ENCODE measurements at places on chromosomes 16 and 17.

DNA sequence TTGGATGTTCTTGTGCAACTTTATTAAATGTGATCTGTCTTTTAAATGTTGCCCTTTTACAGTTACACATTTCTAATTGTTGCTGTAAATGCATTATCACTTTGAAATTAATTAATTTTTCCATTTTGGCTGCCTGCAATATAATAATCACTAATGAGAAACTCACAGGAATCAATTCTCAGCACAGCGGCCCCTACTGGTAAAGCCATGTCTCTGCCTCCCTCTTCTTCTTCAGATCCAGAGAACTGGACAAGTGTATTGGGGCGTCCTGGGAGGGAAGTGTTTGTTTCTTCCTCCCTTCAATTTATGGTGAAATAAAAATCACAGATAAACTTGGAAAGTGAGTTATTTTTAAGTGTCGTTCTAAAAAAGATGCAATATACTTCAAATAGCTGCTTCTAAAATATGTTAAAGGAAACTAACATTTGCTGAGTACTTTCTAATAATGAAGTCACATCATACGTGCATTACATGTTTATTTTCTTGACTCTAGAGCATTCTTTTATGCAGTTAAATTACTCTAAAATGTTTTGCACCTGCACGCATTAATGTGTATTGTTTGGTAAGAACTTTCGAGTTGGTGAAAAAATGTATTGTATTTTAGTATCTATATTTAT is 338.0 kb downstream of the WWOX start:
- H3K27me3 ChIP-seq: no peaks in the 10 kb centered on the region
- no peak overlapping the region for H3K27ac ChIP-seq
- DNase-seq: peak; percentile 8
- H3K36me3 ChIP-seq: peaks cover 10% of the 10 kb centered on the region

DNA sequence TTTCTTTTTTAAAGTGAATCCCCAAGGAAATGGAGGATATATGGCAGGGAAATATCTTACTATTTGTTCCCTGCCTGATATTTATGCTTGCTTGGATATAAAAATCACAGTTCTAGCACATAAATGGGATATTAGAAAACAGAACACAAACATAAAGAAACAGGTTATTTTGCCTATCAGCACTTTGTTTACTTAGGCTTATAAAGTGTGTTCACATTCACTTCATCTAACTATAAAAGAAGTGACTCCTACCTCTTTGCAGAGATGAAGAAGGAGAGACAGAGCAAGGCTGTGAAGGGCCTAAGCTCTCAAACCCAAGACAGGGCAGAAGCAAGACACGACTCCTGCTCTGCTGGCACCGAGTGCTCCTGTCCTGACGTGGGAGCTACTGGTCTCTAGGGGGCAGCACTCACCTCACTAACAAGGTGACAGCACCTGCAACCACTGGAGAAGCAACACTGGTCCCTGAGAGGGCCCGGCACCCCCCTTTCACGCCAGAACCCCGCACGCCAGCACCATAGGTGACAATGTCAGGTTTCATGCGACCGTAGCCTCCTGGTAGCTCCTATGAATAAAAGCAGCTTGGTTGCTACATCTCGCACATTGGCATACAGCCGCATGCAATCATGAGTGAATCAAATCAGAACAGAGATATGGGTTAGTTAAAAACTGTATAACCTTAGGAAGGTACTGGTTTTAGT is 32.0 kb downstream of the MBTPS1 start:
- no peak overlapping the region for H3K4me3 ChIP-seq
- no peaks in the 10 kb centered on the region for H3K27me3 ChIP-seq
- peak; percentile 75 for DNase-seq
- peaks cover 82% of the 10 kb centered on the region for H3K36me3 ChIP-seq

GRCh38 chr16:67235816-67236562 is 9.1 kb downstream of the TMEM208 start:
- peaks cover 42% of the 10 kb centered on the region for H3K36me3 ChIP-seq
- peak overlapping the region; percentile 95 for H3K27ac ChIP-seq
- peak overlapping the region; percentile 55 for H3K4me3 ChIP-seq
- H3K4me1 ChIP-seq: peaks cover 25% of the 10 kb centered on the region

DNA sequence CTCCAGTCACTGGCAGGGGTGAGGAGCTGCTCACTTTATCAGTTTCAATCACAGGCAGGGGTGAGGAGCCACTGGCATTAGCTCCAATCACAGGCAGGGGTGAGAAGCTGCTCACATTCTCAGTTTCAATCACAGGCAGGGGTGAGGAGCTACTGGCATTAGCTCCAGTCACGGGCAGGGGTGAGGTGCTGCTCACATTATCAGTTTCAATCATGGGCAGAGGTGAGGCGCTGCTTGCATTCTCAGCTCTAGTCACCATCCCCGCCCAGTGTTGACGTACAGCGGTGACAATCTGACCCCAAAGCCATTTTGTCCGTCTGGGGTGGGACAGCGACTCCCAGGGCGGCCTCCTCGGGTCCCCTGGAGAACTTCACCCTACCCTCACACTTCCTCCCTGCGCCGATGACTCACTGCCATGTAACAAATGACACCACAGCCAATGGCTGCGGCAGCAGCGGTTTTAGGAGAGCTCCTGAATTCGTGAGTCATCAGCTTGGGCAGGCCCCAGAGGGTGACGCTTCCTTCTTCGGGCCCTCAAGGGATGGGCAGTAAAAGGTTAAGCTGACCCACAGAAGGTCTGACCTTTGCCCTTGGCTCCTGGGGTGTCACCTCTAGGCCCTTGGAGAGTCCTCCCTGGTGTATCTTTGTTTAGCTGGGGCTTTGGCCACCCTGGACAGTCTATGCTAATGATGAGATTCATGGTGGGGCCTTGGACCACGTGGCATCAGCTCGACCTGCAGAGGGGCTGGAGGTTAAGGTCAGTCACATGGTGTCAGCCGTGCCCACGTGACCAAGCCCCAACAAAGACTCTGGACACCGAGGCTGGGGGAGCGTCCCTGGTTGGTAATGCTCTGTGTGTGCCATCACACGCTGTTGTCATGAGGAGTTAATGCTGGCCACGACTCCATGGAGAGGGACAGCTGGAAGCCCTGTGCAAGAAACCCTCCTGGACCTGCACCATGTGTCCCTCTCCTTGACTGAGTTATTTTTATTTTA is 171.7 kb downstream of the C16orf95 start:
- no peak overlapping the region for H3K27ac ChIP-seq
- no peaks in the 10 kb centered on the region for H3K36me3 ChIP-seq
- H3K27me3 ChIP-seq: no peaks in the 10 kb centered on the region

DNA sequence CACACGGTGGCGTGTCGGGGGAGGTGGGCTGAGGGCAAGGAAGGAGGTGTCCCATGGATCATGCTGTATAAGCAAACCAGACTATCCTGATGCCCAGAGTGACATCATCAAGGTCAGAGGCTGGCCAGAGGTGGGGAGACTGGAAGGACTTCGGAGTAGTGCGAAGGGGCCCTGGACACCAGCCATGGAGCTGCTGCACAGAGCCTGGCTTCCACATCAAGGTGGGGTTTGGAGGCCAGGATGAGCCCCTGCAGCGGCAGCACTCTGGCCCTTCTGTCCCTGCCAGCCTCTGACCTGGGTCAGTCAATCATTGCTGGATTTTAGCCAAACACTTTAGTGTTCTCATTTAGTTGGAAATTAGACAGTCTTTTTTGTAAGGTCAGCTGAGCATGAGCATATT is 34.8 kb downstream of the MED13 start:
- H3K36me3 ChIP-seq: peaks cover 98% of the 10 kb centered on the region
- H3K27me3 ChIP-seq: no peaks in the 10 kb centered on the region
- DNase-seq: no peak
- H3K4me1 ChIP-seq: no peaks in the 10 kb centered on the region
- no peak overlapping the region for H3K4me3 ChIP-seq
- no peak overlapping the region for H3K27ac ChIP-seq

DNA sequence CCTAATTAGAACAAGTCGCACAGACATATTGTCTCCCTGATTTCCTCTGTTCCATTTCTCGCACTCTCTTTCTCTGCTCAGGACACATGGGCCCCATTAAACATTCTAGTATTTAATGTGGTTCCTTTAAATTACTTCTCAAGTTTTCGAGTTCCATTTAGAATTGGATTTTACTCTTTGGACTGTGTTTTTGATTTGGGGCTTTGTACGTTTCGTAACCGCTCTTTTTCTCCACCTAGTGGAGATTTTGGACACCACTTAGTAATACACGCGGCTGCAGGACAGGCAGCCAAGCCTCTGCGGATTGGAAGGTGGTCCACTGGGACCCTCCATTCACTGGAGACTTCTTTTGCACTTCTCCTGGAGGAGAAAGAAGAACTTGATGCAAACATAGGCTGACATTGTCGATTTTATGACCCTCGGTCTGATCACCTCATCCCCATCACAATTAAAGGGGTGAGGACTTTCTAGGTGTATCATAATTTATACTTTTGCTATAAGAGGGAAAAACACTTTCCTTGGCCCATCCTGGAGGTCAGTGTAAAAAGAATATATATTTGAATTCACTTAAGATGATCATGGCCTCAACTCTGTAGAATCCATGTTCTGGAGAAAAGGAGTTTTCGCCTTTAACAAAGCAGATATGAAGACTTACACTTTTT is 85.7 kb downstream of the NOG start:
- no peak overlapping the region for H3K4me3 ChIP-seq
- no peak overlapping the region for H3K27ac ChIP-seq
- H3K27me3 ChIP-seq: peaks cover 31% of the 10 kb centered on the region
- H3K4me1 ChIP-seq: peaks cover 77% of the 10 kb centered on the region
- H3K36me3 ChIP-seq: no peaks in the 10 kb centered on the region

- H3K27me3 ChIP-seq: peaks cover 6% of the 10 kb centered on the region
- DNase-seq: no peak
- no peaks in the 10 kb centered on the region for H3K4me1 ChIP-seq
- no peak overlapping the region for H3K4me3 ChIP-seq
- no peaks in the 10 kb centered on the region for H3K36me3 ChIP-seq
Measured at GRCh38 chr16:84347161-84347560, 21.2 kb upstream of the ATP2C2 start.

Measured in DND-41 (cell line).